Activated CD4-positive, alpha-beta T cell treated with anti-CD3 and anti-CD28 coated beads for 4 hours (primary cell): ENCODE measurements at places on chromosomes 12 and 14.
A peak's percentile ranks its signal among the peaks of the same experiment; 100 is the strongest.

GRCh38 chr12:64612843-64613242, 2.5 kb downstream of the RASSF3 start:
- no peak for DNase-seq

GRCh38 chr14:78836777-78837176, 666.6 kb downstream of the NRXN3 start:
- no peak for DNase-seq

DNA sequence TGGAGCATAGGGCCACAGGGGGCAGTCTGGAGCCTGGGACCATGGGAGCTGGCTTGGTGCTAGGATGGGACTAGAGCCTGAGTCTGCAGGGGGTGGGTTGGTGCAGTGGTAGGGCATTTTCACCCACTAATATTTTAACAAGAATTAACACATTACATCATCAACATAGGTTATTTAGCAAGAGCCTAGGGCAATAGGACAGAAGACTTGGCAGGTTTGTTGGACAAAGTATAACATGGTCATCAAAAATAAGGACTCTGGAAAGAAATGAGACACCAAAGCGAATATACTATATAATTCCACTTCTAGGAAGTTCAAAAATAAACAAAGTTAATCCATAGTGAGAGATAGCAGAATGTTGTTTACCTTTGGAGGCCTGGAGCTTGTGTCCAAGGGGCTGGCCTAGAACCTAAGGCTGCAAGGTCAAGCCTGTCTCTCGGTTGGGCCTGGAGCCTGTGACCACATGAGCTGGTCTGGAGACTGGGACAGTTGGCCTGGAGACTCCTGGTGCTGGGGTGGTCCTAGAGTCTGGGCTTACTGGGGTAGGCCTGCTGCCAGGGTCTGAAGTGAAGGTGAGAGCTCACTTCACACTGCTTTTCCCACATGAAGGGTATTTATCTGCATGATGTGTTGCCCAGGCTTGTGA, 28.1 kb upstream of the CNOT2 start:
- no peak for DNase-seq

DNA sequence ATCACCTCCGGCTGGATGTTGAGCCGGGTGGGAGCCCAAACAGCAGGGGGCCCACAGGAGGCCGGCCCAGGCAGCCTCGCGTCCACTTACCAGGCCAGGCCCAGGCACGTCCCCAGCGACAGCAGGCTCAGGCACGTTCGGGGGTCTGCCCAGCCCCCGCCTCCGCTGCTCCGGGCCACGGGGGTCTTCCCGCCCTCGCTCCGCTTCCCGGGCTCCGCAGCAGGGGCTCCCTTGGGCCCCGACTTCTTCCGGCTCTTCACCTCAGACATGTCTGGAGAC, 216 bp downstream of the IKBIP start:
- DNase-seq = peak; percentile 34

DNA sequence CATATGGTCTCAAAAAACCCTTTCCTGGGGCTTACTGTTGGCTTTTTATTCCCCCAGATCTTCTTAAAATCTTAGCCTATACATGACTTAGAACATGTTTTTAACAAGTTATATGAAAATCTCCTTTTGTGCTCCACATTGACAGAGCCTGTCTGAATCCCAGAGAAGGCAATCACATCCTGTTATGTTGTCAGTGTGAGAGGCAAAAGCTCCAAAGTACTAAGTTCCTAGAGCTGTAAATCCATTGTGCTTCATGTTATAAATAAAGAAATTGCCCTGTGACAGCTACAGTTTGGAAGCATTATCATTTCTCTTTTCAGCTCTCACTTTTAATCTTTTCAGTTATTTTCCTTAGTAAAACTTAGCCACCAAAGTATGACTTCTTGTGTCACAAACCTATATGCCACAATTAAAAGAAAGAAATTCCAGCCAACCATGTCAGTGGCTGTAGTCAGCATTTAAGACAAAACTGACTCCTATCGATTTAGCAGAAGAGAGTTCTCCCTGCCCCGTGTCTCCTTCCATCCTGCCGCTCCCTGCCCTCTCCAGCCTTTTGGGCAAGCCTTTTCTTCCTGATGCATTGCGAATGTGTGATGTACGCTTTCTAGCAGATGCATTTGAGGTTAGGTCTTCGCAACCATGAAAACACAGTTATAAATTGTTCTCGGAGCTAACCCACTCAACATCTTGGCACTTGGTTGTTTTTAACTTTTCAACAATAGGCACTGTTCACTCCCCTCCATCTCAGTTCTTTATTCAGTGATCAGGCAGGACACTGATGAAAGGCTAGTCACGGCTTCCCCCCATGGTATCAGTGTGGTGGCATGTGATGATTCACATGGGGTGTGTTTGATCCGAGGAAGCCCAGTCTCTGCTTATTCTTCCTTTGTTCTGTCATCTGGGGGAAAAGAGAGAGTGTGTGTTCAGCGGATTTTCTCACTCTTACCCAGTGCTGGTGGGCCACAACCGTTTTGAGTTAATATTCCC, 143.5 kb downstream of the SSPN start:
- DNase-seq = no peak

GRCh38 chr14:104603711-104604401, 716 bp downstream of the TMEM179 start:
- DNase-seq = no peak

DNA sequence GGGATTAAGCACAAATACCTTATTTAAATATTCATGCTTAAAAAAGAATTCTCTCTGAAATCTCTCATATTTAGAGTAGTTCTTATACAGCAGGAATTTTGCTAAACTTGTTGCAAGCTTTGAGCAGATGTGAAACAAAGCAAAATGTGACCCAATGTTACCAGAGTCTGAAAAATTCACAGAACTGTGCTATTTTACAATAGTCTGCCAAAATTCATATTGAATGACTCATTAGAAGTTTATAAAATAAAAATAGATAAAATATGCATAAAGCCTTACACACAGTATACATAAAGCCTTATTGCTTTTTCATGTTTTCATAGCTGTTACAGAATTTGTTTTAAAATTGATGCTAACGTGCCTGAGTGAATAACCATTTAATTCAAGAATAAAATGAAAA, 17.8 kb upstream of the RHOJ start:
- DNase-seq = no peak

- DNase-seq = no peak
These were observed 6.3 kb downstream of the TESC start for GRCh38 chr12:117092886-117093285.

GRCh38 chr12:65511912-65512311, 233.4 kb downstream of the MSRB3 start:
- DNase-seq = no peak

- peak; percentile 57 for DNase-seq
These were observed 197.0 kb upstream of the AMIGO2 start for GRCh38 chr12:47276621-47277309.

DNA sequence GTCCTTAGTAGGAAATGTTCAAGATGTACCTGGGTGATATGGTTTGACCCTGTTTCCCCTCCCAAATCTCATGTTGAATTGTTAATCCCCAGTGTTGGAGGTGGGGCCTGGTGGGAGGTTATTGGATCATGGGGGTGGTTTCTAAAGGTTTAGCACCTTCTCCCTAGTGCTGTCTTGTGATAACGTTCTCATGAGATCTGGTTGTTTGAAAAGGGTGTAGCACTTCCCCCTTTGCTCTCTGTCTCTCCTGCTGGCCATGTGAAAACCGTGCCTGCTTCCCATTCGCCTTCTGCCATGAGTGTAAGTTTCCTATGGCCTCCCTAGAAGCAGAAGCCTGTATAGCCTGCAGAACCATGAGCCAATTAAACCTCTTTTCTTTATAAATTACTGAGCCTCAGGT, 353.0 kb upstream of the SFSWAP start:
- no peak for DNase-seq

DNA sequence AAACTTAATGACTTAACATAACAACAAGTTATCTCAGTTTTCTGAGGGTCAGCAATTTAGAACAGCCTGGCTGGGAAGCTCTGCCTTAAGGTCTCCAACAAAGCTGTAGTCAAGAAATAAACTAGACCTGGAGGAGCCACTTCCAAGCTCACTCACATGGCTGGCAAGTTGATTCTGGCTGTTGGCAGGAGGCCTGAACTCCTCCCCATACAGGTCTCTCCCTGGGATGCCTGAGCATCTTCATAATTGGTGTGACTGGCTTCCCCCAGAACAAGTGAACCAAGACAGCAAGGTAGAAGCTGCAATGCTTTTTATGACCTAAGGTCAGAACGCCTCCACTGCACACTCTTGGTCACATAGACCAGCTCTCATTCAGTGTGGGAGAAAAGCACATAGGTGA, 128.3 kb downstream of the SAMD4A start:
- DNase-seq = no peak

DNA sequence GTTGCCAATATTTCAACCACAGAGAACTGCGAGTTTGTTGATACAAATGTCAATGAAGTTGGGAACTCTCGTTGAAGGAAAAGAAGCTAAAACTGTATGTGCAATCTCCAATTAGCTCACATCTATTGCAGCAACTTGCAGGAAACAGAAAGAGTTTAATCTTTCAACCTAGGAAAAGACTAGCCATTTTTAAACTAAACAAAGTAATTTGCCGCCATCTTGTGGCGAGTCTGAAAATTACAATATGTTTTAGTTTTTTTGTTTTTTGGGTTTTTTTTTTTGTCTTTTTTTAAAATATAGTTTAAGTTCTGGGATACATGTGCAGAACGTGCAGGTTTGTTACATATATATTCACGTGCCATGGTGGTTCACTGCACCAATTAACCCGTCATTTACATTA, 131.2 kb upstream of the FOXG1 start:
- DNase-seq = no peak

DNA sequence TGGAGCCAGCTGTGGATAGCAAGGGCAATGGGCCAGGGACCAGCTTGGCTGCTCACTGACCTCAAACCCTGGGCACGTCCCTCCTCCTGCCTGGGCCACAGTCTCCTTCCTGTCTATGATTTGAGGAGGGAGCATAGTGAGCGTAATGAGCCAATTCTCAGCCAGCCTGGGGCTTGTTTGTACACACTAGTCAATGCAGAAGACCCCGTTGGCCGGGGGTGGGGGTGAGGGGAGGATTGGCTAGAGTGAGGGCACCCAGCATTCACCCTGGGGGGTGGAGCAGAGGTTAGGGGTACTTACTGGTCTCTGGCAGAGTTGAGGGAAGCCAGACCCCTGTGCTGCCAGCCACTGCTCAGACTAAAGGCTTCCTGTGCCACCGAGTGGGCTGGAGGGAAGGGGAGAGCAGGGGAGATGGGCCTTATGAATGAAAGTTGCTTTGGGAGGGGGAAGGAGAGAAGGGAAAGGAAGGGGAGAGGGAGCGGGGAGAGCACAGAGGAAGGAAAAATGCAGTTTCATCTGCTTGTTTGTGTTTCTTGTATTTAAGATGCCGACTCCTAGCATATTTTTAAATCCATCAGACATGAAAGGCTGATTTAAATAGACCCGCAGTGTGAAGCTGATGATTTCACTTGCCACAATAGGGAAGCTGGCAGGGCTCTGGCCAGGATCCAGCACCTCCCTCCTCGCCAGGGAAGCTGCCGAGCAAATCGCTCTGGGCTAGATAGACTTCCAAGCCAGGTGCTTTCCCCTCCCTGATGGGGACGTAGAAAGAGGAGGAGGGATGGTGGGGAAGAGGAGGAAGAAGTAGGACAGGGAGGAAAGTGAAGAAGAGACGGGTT, 114.0 kb downstream of the PRMT8 start:
- DNase-seq = no peak

DNA sequence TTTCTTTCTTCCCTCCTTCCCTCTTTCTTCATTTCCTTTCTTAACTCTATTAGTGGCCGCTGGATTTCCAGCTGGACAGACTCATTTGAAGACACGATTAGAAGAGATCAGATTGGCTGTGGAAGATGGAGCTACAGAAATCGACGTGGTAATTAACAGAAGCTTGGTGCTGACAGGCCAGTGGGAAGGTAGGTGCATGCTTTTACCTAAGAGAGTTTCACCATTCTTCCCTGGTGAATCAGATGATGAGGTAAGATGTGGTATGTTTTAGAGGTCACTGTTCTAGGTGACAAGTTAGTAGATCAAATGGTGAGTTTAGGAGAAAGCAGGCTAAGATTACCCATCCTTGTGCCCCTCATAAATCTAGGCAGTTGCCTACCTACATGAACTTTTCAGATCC, 51.6 kb downstream of the DERA start:
- DNase-seq = no peak

DNA sequence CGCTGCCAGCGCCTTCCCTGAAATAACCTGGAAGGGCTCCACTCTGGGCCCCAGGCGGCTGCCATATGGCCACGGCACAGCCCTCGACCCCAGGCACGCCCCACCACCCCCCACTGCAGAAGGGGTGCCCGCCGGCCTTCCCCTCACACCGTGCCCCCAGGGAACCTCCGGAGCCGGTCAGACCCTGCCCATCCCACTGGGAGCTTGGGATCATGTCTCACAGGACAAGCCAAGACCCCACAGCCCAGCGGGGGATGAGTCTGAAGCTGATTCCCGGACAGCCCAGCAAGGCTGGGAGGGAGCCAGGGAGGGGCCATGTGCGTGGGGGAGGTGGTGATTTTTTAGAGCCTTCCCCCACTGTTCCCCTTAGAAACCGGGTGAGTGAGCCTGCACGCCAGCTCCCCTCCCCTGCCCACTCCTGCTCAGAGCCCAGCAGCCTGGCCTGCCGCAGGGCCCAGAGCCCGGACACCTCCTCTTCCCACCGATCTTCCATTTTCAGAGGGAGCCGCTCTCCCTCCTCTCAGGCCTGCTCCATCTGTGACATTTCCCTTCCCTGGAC, 1.4 kb downstream of the RIMBP2 start:
- no peak for DNase-seq

- no peak for DNase-seq
These were observed 141.0 kb downstream of the ZFP36L1 start for GRCh38 chr14:68651652-68652432.

- DNase-seq = peak; percentile 54
These were observed 14.5 kb downstream of the OAS2 start for GRCh38 chr12:112992541-112993398.

- DNase-seq = peak; percentile 14
These were observed 125.7 kb downstream of the TSPAN9 start for GRCh38 chr12:3202734-3203446.

DNA sequence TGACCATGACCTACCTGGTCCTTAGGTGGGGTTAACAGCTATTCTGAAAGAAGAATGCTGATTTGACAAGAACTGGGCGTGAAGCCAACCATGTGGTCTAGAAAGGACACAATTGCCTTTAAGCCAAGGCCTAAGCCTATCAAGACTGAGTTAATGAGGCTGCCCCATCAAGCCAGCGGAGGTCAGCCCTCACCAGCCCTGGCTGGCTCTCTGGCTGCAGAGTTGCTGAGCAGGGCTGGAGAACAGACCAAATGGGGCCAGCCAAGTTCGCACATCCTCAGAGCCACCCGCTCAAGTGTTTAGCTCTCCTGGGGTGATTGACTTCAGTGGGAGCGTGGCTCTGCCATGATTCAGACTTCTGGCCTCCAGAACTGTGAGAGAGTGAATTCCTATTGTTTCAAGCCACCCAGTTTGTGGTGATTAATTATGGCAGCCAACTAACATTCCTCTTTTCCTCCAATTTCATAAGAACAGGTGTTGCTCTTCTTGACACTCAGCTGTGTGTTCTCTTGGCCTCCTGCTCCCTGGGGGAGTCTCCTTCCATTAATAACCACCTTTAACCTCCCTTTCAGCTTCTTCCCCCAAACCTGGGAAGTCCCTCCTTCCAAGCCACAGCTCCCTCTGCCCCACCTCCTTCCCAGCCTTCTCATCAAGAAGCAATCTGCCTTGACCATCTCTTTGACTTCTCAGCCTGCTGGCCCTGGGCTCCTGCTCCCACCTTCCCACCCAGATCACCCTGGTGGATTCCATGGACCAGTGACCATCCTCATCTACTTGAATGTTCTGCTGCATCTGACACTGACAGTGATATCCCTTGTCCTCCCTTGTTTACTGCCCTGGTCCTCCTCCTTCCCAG, 5.3 kb upstream of the SERPINA5 start:
- no peak for DNase-seq

- DNase-seq = no peak
These were observed 1.6 kb downstream of the NAB2 start for GRCh38 chr12:57090490-57090889.
